ENCODE measurements at places on chromosomes 5 and 9.

GRCh38 chr5:159163027-159163700 is 46.2 kb downstream of the RNF145 start:
- DNase-seq: no peak

DNA sequence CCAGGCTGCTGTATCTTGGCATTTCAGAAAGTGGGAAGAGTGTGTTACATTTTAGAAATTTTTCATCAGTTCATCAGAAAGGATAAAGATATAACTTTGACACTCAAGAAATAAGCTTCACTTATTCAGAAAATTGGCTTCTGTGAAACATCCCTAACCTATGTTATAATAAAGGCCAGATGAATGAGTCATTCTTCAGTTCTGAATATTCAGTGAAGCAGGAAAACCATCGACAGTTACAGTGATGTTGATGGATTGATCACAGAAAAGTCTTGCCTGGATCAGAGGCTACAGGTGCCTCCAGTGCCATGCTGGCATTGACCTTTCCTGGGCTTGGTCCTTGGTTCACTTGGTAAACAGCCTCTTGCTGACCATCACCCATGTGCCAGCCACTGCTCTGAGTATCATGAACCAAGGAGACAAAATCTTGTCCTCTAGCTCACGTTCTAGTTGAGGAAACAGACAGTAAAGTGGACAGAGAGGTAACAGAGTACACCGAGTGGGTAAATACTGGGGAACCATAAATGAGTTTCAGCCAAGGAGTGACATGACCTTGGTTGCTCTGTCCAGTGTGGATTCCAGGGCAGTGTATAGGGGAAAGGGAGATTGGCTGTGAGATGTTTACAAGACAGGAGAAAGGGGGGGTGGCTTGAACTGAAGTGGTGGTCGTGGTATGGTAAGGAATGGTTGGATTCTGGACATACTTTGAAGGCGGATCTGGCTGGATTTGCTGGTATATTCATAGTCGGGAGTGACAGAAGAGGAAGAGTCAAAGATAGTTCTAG is 98.6 kb downstream of the AMBP start:
- no peak for DNase-seq

GRCh38 chr5:80987078-80987766 is 27.1 kb downstream of the RASGRF2 start:
- DNase-seq: no peak

- DNase-seq: no peak
Observed at GRCh38 chr5:163595932-163596607, 90.7 kb downstream of the MAT2B start.

GRCh38 chr9:78212868-78213267 is 23.0 kb upstream of the CEP78 start:
- no peak for DNase-seq

DNA sequence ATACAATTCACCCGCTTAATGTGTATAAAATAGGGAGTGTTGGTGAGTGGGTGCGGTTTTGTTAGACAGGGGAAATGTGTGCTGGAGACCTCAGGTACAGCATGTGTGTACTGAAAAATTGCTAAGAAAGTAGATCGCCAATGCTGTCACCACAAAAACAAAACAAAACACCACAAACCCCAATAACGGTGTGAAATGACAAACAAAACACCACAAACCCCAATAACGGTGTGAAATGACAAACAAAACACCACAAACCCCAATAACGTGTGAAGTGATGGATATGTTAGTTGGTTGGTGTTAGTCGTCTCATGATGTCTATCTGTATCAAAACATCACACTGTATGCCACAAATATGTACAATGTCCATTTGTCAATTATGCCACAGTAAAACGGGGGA is 14.2 kb upstream of the GFPT2 start:
- DNase-seq: no peak

GRCh38 chr5:67093279-67093678 is 103.3 kb downstream of the CD180 start:
- no peak for DNase-seq

GRCh38 chr5:107985144-107985543 is 314.4 kb upstream of the EFNA5 start:
- DNase-seq: peak; percentile 1

DNA sequence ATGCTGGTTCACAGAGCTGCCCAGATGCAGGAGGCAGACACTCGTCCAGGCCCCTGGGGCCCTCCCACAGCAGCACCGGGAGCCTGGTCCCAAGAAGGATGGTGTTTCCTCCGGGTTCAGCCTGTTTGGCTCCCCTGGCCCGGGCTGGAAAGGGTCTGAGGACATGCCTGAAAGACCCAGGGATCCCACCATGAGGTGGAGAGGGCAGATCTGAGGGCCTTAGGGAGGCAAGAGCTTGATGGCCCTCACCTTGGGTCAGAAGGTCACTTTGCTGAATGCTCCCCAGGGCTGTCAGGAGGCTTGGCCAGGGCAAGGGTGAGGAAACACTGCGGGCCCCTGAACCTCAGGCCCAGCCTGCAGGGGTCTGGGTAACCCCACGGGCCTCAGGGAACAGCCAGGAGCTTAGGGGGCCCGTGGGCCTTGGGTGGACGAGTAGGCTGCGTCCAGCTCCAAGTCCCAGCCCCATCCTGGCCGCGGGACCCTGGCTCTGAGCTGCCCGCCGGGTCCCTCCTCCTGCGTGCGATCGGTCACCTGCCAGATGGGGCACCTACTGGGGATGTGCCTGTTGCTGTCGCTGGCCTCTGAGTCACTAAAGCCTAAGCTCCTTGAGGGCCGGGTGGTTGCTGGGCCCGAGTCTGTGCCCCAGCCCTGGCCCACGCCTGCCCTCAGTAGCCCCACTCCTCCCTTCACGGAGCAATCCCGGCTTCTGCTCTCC is 106.2 kb downstream of the ZNF354C start:
- no peak for DNase-seq

DNA sequence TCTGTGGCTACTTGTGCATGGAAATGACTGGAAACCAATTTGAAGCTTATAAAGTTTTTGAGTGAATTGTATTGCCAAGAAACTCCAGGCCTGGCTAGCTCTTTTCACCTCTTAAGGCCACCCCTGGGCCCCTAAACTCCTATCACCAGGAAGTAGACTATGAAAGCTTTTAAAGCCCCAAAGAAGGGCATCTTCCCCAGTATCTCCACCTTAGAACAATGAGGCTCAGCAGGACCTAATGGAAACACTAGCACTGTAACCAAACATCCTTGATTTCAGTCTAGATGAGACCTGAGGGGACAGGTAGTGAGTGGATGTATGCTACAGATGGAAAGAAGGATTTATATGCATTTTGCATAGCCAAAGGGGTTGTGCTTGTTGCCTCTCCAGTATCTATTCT is 25.0 kb downstream of the LYRM7 start:
- DNase-seq: no peak

DNA sequence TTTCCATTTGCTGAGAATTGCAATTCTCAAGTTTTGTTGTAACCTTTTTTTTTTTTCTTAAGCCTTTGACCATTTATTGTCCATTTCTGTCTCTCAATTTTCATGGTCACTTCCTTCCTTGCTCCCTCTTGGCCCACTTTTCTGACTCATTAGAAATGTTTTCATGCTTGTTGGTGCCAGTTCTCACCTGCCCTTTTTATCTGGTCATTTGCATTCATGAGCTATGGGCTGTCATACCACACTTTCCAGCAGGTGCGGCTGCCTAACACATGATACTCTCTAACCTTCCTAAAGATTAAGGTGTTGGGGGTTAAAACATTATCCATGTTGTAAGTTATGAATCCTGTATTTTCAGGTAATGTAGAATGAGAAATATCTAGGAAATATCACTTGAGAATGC is 150.5 kb upstream of the TLX3 start:
- DNase-seq: no peak

DNA sequence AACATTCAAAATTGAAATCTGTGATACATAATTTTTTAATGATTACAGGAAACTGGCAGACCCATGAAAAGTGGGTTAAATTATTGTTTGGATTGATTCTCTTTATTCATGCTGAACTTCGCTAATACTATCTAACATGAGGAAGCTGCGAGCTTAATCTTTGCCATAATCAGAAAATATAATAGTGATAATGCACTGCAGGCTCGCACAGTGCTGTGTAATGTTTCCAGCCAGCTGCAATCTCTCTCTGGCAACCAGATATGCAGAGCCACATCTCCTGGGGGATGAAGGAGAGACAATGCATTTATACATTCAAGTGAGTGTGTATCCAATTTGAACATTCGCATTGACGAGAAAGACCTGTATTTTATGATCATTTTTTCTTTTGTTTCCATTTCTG is 669.7 kb upstream of the RGMB start:
- no peak for DNase-seq

GRCh38 chr5:103866169-103866568 is 303.6 kb upstream of the NUDT12 start:
- DNase-seq: no peak
